Stimulated activated CD8-positive, alpha-beta memory T cell treated with anti-CD3 and anti-CD28 coated beads, Interleukin-4, amount 100 ng/mL, for 24 hours (primary cell): ENCODE measurements at places on chromosomes 4 and X.

GRCh38 chr4:150960818-150961217, 54.3 kb downstream of the LRBA start:
- peak; percentile 20 for DNase-seq

DNA sequence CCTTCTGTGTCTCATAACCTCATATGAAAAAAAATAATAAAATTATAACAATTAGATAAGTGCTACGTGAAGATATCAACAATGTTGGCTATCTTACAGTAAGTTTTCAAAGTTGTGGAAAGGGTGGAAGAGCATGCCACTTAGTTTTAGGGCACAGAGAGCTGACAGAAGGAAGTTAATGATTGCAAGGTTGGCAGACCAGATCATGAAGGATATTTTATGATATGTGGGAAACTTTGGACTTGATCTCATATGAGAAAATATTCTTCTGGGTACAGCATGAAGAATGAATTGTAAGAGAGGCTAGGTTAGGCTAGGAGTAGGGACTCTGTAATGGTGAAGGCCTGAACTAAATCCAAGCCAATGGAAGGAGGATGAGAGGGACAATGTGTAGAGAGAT, 34.5 kb downstream of the MGAT4D start:
- DNase-seq: no peak

DNA sequence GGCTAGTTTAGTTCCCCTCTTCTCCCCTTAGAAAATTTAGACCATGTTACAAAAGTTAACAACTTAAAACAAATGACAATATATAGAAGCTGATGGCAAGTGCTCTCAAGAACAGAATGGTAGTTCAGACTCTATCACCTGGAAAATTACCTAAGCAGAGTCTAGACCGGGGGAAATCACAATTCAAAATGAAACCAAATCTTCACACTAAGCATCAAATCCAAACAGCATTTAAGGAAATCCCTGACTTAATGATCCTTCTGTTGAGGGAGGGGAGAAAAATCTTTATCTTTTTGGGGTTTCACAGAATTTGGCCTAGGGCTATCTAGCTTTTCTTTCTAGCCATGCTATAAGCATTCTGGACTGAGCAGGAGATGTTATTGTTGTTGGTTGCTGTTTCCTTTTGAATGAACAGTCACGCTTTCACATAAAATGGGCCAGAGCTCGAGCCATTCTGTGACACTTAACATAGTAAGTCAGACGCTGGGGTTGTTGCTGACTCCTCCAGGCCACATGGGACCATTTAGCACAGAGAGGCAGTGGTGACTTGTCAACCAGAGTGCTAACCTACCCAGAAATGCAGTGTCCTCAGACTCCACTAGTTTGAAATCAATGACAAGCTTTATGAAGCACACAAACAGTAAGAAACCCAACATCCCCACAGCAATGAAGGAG, 16.0 kb upstream of the LSM6 start:
- no peak for DNase-seq

DNA sequence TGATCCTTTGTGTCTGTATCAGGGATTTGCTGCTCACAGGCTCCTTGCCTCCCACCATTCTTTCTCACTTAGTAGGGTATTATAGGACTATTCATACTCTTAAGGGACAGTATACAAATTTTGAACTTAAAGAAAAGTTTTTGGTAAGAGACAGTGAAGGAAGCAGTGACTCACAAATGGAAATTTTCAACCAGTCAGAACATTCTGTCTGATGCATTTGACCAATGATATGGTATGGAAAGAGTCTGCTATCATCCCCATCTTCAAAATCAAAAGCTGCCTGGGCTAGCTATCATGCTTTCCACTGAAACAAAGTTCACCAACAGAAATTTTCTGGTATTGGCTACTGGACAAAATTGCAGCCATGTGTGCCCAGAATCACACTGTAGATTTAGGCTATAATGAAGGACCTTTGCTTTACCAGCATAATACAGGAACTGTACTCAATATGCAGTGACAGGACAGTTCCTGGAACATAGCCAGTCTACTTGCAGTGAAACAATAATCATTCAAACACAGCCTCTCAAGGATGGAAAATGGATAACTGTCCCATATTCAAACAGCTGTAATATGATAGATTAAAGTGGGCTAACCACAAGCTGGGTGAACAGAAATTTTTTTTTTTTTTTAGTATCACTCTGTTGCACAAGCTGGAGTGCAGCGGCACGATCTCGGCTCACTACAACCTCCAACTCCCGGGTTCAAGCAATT, 109.0 kb upstream of the ACSL4 start:
- DNase-seq: no peak

DNA sequence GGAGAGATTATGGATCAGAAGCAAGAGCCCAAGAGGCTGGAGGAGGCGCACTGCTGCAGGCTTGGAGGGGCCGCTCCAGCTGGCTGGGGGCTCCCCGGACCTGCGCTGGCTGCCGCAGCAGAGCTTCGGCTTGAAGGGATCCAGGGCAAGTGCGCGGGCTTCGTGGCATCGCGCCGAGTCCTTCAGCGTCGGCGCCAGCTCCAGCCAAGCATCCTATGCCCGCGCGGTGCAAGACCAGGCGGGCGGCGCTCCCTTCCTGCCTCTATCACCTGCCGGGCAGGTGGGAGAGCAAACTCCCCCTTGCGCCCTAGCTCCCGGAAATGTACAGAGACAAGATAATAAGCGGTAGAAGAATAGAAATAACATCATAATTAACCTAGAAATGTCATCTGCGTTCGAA, 10.5 kb upstream of the UCP1 start:
- no peak for DNase-seq

GRCh38 chr4:189046642-189047041, 894.0 kb upstream of the FRG1 start:
- no peak for DNase-seq

GRCh38 chrX:78643096-78643495, 16.0 kb downstream of the RTL3 start:
- no peak for DNase-seq

- no peak for DNase-seq
These were observed 44.3 kb downstream of the AR start for GRCh38 chrX:67587946-67588624.

GRCh38 chr4:107125496-107125895, 89.4 kb upstream of the DKK2 start:
- no peak for DNase-seq

DNA sequence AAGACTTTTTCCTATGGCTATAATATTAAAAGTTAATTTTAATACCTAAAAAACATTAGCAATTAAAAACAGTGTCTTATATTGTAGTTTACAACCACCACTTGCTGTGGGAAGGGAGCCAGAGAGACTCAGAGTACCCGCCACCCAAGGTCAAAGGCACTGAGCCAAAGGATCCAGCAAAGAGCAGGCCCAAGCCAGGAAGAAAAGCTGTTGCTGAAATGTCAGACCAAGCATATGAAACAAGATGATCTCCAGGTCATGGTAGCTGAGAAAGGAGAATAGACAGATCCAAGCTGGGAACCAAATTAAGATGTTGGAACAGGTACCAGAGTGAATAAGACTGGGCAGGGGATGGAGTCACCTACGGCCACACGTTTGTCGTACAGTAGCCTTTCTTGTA, 18.8 kb upstream of the ATOH1 start:
- no peak for DNase-seq

DNA sequence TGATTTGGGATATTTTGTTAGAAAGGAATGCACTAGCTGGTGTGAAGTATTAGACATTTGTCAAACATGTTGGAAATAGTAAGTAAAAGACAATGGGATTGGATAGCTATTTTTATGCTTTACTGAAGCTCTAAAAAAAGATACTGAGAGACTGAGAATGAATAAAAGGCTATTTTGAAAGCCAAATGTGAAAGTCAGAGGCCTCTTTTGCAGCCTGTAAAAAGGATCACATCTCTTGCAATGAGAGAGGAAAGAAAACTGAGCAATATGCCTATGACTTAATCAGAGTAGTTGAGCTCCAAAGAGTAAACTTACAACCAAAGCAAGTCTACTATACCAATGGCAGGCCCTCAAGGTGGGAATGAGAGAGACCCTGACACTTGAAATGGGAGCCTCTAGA, 212.6 kb upstream of the LCORL start:
- no peak for DNase-seq

DNA sequence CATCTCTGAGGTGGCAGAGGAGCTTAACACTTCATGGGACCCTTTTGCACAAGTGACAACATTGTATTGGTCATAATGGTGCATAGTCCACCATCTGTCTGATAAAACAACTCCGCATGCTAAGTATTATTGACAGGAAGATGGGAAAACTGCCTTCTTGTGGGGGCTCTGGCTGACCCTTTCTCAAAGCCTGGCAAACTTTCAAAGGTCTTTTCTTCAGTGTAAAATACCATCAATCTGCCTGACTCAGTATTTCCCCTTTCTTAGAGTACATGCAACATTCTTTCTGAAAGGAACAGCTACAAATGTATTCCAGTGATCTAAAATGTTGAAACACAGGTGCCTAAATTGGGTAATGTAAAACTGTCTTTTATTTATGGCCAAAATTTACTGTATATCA, 89.1 kb downstream of the NAA11 start:
- no peak for DNase-seq

DNA sequence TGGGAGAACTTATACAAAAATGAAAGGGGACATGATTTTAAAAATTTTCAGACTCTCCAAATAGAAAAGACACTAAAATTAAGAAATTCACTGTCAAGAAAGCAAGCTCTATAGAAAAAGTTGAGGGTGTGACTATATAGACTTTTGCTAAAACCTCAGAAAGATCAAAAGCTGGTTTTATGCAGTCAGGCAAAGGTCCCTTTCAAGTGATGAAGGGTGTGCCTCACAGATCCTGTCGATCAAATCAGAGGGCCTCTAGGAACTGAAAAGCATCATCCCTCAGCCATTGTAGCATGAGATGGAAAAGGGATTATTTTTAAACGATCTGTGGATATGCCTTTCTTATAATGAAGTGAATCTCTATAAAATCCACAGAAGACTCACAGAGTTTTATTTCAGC, 116.5 kb downstream of the FAM13A start:
- DNase-seq: no peak

GRCh38 chr4:54493862-54494261, 163.9 kb upstream of the KIT start:
- no peak for DNase-seq

GRCh38 chr4:95272797-95273196, 276.0 kb downstream of the UNC5C start:
- no peak for DNase-seq

GRCh38 chr4:186161138-186161537, 30.2 kb upstream of the CYP4V2 start:
- no peak for DNase-seq

- no peak for DNase-seq
These were observed 172.3 kb downstream of the SHOX start for GRCh38 chrX:802846-803245.

DNA sequence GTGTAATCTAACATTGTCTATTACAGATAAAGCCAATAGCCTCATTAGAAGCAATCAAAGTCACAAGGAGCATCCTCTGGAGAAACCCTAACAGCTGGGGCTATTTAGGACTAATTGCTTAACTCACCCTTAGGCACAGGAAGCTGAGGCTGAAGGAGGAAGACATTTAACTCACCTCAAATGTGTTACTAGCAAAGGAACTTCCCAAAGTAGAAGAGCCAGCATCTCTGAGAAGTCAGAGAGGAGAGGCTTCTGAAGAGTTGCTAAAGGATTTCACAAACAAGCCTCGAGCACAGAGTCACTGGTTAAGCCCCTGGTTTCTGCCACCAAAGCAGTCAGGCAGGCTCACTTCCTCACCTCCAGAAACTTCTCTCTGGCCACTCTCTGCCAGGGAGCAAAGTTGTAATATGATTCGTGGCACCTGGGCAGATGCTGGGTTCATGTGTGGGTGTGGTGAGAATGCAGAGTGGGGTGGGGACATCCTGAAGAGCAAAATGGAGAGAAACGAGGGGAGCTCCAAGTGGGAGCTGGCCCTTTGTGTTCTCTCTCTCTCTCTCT, 201.3 kb downstream of the HS6ST2 start:
- DNase-seq: no peak

- DNase-seq: no peak
These were observed 277.6 kb downstream of the GASK1B start for GRCh38 chr4:157895205-157895604.

- no peak for DNase-seq
These were observed 114.5 kb upstream of the GUCY1A1 start for GRCh38 chr4:155552180-155552579.

GRCh38 chrX:134908356-134908755, 82.4 kb upstream of the SMIM10 start:
- DNase-seq: no peak

DNA sequence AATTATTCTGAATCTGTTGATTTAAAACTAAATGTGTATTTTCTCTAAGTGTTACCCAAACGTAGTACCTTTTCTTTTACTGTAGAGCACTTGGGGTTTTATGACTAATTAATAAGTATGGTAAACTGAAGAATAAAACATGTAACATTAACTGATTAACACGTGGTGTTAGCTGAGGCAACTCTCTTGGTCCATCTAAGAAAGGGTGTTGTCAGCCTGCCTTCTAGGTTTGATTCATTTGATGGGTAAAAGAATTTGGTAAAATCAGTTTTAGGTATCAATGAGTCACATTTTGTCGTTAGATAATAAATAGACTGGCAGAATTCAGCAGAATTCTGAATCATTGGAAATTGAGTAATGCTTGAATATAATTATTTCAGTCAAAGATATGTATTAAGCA, 99.7 kb downstream of the AFF1 start:
- no peak for DNase-seq

- DNase-seq: no peak
These were observed 45.0 kb upstream of the SH3RF1 start for GRCh38 chr4:169315530-169316343.

- DNase-seq: no peak
These were observed 2.2 kb downstream of the BTK start for GRCh38 chrX:101383679-101384205.

- DNase-seq: peak; percentile 55
These were observed 93.9 kb downstream of the NXF2B start for GRCh38 chrX:102345916-102346315.

GRCh38 chrX:7927259-7928167, at the start of gene PNPLA4:
Gene PNPLA4, minus strand, starts transcription at chrX:7927413. Its CDS starts 1,294 bp downstream, at chrX:7926119.
- peak; percentile 85 for DNase-seq

GRCh38 chr4:8343967-8344331, 74.4 kb downstream of the HTRA3 start:
- DNase-seq: no peak

DNA sequence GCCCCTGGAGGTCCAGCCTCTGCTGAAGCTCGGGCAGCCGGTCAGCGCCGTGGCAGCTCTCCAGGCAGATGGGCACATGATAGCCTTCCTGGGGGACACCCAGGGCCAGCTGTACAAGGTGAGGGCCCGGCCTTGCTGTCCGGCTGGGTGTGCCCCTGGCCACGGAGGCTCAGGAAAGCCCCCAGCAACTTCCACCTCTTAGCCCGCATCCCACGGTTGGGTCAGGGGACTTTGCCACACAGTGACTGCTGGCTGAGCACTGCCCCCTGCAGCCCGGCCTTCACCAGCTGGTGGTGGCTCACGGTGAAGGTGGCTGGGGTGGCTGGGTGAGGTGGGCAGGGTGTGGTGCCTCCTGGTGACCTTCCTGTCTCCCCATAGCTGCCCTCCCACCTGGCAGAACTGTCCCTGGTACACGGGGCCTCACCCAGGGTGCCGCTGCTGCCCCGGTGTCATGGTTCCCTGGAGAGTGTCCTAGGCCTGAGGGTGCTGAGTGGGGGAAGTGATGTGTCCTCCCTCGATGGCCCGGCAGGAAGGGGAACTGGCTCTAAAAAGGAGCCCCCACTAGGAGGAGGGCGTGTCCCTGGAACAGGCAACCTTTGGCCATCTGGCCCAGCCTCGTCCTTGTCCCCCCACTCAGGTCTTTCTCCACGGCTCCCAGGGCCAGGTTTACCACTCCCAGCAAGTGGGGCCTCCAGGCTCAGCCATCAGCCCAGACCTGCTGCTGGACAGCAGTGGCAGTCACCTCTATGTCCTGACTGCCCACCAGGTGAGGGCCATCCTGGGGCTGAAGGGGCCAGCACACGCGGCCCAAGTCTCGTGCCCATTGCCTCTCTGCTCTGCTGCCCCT, 4.5 kb downstream of the PLXNB3 start:
- DNase-seq: no peak
